ENCODE measurements at places on chromosomes 16 and 17.

GRCh38 chr17:20721171-20721570, 141.6 kb downstream of the CDRT15L2 start:
- no peak for DNase-seq

- DNase-seq, result no peak
These were observed 91.7 kb upstream of the DNAH17 start for GRCh38 chr17:78668847-78669246.

DNA sequence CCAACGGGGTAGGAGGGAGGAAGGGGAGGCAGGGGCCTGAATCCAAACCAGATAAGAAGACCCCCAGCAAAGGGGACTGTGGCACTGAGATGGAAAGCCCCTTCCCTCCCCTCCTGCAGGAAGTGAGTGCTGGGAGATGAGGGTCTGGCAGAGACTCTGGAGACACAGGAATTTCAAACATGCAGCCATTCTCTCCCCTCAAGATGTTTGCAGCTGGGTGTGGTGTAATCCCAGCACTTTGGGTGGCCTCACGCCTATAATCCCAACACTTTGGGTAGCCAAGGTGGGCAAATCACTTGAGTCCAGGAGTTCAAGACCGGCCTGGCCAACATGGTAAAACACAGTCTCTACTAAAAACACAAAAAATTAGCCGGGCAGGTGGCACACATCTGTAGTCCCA, 33.9 kb upstream of the FAAP100 start:
- DNase-seq, result no peak

- no peak for DNase-seq
These were observed 49.9 kb downstream of the MAP2K4 start for GRCh38 chr17:12070561-12070960.

DNA sequence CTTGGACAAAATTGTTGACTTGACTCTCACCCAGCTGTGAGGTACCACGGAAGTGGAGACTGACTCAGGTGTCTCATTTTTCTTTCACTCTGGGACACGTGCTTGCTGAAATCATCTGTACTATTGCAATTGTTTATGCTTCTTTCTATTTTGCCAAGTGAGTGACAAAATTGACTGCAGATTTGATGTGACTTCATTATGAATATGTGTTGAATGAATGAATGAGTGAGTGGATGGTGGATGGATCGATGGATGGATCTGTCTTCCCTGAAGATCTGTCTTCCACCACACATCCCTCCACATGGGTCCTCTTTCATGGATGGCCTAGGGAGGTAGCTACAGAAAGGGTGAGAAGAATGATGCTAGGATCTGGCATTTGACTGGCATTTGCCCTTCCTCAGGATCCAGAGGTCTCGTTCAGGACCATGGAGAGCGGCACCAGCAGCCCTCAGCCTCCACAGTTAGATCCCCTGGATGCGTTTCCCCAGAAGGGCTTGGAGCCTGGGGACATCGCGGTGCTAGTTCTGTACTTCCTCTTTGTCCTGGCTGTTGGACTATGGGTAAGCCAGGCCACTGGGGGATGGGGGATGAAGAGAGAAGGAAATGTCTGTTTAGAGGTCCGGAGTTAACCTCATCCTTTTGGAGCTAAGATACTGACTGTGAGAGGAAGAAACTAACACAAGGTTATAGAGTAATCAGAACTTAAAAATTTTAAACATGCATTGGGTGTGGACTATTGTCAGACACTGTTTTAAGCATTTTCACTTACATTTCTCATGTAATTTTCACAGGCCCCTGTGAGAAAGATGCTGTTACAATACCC, 12.7 kb downstream of the SLC5A11 start:
- DNase-seq, result no peak

- no peak for DNase-seq
These were observed 709 bp upstream of the ENO3 start for GRCh38 chr17:4950075-4950745.

DNA sequence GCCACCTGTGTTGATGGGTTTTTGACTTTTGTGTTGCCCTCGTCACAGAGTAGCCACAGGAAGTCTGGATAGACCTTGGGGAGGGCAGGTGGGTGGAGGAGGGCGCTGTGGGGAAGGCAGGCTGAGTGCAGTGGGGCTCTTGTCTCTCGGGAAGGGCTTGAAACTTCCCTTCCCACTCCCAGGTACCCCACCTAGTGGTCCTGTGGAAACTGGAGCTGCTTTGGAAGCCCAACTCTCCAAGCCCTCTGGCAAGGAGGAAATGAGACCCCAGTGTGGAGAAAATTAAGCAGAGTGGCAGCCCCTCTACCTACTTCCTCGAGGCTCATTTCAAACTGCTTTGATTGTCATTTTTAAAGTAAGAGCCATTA, 9.2 kb downstream of the CA5A start:
- no peak for DNase-seq

- no peak for DNase-seq
These were observed 263.8 kb downstream of the HS3ST3A1 start for GRCh38 chr17:13337864-13338371.

- no peak for DNase-seq
These were observed 255.6 kb upstream of the HSBP1 start for GRCh38 chr16:83552228-83552627.

DNA sequence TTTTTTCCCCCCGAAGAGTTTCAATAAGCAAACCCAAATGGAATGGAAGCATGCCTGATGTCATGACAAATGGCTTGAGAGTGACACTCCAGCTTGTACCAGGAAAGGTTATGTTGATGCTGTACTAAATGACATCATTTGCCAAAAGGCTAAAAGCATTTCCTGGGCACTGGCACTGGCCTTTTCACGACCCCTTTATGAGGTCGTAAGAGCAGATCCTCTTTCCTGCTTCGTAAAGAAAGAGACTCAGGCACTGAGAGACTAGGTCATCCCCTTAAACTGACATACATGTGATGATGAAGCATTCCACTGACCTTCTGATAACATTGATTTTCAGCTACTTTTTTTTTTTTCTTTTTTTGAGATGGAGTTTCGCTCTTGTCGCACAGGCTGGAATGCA, 30.5 kb downstream of the CEP295NL start:
- no peak for DNase-seq

- no peak for DNase-seq
These were observed 43.5 kb downstream of the PLXDC1 start for GRCh38 chr17:39107973-39108372.

DNA sequence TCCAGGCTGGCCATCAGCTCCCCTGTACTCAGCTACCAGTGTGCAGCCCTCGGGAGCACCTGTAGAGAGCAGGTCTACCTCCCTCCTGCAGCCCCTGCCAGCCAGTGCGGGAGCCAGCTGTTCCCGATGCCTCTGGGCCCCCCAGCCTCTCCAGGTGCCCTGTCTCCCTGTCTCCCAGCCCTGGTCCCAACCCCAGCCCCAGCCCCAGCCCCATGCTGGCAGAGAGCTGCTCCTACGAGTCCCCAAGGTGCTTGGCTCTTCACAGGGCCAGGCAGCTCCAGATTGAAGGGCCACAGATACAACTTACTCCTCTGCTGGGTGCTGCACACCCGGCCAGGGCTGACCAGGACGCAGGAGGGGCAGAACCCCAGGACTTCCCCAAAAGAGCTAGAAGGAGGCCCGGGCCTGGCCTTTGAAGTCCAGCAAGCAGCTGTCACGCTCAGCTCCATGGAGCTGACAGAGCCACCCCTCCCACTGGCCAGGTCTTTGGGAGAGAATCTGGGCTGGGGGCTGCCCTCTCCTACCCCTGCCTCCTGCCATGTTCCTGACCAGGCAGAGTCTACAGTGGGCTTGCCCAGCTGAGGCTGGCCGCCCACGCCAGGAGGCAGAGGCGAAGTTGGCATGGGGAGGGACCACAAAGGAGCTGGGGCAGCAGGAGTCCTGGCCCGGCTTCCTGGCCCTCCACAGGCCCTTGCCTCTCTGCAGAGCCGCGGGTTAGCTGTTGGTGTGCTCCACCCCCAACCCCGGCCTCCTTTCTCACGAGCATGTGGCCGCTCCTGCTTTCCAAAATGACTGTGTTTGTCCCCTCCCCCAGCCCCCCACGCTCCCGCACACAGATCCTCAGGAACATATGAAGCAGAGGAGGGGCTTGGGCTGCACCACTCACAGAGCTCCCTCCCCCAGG, 9.5 kb upstream of the ADAM11 start:
- DNase-seq, result no peak

DNA sequence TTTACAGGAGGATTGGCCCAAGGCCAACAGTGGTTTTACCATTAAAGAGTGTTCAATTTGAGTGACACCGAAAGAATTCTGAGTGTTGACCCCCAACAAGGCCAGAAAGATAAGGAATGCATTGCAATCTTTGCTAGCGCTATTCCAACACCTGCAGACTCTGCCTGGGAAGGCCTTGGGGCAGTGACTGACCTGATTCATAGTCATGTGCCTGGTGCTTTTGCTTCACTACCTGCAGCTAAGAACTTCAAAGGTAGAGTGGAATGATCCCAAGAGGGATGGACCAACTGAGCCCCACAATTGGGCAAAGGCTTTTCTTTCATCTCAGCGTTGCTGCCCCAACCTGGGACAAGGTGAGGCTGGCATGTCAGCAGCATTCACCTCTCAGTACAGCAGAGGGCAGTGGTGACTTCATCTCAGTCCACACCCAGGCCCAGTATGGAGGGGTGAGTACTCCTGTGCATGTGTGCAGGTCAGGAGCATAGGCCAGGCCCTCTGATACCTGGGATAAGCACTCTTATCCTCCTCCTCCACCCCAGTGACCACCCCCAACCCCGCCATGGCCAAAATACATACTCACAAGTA, 149.6 kb upstream of the GNAO1 start:
- no peak for DNase-seq

DNA sequence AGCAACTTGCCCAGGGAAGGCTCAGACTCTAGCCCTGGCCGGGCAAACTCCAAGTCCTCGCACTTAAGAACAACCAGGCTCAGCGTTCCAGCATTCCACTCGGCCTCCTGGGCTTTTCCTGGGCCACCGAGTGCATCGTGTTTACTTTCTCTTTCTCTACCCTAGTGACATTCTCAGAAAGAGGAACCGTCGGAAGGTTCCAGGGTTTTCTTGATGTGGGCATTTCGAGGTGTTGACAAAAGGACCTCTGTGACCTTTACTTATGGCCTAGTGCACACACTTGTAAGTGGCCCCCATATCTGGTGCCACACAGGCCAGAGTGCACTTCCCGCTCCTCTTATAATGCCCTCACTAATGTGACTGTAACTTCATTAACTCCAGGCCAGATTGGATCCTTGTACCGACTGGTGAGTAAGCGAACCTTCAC, 3.1 kb upstream of the BANP start:
- no peak for DNase-seq

- DNase-seq, result no peak
These were observed 2.1 kb upstream of the MAF start for GRCh38 chr16:79602628-79603014.

GRCh38 chr16:89426736-89427530, 63.4 kb downstream of the ANKRD11 start:
- no peak for DNase-seq

DNA sequence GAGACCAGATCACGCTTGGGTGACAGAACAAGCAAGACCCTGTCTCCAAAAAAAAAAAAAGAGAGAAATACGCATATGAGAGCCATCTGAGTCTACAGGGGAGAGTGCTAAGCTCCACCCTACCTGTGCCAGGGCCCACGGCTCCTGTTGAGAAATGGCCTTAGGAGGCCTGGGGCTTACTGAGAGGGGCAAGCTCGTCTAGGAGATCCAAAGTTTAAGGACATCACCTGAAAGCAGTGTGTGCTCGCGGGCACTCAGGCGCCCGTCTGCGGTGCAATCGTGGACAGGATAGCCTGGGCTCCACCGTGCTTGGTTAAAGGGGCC, 14.5 kb upstream of the BAIAP2 start:
- DNase-seq, result peak; percentile 3

DNA sequence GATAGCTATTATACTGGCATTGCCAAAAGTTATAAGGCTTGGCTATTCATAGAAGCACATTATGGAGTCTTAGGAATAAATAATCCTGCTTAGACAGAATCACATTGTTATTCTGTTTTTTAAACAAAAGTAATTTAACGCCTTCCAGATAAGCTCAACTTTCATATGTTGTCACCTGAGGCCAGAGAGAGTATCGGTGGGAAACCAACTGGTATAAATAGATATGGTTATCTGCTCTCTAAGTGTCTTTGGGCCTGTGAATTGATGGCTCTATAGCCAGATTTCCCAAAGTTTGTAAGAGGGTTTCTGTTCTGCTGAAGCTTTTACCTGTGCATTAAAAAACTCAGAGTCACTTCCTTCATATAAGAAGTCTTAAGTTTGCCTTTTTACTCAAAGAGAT, 1449.4 kb downstream of the CDH11 start:
- no peak for DNase-seq

DNA sequence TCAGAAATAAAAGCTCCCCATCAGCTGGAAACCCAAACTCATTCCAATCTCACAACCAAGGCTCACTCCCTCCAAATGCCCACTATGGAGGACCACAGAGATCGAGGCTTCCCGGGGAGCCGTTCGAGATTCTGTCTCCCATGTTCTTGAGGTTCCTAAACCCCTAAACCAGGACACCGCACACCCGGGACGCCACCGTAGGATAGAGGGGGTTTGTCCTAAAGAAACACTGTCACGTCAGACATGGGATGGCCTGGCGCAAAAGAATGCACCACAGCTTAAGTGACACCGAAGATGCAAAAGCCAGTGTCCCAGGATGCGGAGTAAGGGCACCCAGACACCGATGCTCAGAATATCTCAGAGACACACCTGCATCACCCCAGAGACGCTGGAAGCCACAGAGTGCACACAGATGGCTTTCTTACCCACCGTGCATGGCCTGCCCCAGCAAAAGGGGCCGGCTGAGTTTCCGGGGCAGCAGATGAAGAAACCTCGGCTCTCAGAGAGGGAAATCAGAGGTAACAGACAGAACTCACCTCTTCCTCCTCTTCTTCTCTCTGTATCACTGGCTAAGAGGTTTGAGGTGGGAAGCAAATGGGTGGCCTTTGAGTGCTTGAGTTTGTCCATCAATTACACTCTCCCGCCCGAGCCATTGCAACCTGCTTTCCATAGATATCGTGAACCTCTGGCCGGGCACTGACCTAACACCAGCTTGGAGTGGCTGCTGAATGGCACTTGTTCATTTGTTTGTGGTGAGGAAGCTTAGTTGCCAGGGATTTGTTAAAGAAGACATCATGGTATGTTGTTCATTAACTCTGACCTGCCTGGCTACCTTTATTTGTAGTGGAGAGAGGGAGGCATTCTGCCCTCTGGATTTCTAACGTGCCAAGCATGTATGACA, 65.1 kb upstream of the TNRC6C start:
- DNase-seq, result no peak

- no peak for DNase-seq
These were observed 80.1 kb upstream of the SDK2 start for GRCh38 chr17:73724341-73724740.

DNA sequence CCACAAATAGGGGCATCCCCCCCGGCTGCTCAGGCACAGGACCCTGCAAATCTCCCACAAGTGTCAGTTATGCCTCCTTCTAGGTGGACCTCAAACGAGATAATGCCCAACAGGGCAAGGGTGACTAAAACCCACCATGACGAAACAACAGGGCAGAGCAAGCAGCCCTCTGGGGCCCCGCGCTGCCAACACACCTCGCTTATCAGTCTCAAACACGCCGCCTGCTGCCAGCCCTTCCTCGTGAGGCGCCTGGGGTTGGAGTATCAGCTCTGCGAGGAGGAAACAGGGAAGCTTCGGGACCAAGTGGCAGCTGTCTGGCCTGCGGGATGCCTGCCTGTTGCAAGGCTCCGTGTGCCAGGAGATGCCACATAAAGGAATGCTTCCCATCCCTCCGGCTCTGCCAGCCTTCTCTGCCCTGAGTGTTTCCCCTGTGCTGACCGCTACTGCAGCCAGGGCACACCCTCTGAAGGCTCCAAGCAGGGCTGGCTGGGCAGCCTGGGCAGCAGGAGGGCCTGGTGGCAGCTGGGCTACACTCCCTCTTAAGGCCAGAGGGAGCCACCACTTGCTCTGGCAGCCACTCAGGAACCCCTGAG, 2.5 kb downstream of the SMIM5 start:
- no peak for DNase-seq

GRCh38 chr17:57324631-57325030, 68.3 kb downstream of the MSI2 start:
- DNase-seq, result no peak

All from GM12892 (cell line).